ENCODE measurements at places on chromosomes 5 and 9.

DNA sequence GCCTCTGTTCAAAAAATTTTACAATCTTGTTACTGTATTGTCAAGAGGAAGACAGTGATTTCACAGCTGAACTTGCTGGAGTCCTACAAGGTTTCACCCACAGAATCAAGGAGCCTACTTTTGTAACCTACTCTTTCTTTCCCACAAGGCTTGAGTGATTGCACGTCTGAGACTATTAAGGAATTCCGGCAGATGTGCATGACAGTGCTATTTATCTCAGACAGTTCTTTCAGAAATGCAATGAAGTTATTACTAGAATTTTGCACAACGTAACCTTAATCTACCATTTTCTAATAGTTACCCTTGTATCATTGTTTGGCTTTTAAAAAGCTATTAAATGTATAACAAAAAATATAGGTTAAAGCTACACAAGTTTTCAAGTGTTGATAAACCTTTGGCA lies 400.1 kb downstream of the PTPRD start:
- no peak for DNase-seq

- DNase-seq = no peak
Measured at GRCh38 chr9:10146517-10147331, 466.1 kb downstream of the PTPRD start.

GRCh38 chr5:169544264-169544950 lies 39.2 kb upstream of the SPDL1 start:
- DNase-seq = no peak

DNA sequence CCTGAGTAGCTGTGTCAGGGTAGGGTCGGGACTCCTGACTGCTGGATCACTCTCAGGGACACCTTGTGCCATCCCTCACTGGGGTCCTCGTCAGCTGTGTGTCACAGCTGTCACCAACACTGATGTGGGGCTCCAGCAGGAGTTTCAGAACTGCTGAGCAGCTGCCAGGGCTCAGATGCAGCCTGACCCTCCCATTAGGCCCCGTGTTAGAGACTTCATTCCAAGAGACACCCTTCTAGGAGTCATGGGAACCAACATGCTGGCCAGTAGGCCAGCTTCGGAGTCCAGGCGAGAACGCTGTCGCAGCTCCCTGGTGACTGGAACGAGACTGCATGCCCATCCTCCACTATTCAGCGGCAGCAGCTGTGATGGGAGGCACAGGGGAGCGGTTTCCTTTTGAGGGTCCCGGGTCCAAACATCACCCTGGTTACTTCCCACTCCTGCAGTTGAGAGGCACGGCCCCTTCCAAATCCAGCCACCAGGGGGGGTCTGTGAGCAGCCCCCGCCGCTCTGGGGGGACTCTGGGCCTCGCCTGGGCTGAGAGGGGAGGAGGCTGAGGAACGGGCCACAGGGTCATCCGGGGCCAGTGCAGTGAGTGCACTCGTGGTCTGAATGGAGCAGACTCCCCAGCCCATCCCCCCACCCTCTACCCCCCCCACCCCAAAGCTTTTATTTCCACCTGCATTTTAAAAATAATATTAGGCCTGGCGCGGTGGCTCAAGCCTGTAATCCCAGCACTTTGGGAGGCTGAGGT lies 12.6 kb upstream of the TCF7 start:
- DNase-seq = peak; percentile 62

GRCh38 chr5:52947208-52947607 lies 41.9 kb upstream of the ITGA2 start:
- no peak for DNase-seq

DNA sequence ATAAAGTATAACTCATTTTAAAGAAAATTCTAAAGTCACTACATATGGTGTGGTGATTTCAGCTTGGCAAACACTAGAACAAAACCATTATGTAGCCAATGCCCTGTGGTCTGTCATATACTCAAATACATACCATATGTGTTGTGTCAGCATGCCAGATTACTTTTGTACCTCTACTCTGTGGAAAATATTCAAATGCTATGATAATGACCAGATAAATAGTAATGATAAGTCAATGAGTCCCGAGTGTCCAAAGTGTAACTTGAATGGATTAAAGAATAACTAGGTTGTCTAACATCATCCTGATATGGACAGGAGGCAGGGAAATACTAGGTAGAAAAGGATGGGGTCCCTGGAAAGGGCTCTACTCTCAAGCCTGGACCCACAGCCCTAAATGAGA lies 58.0 kb upstream of the IL6ST start:
- DNase-seq = no peak

DNA sequence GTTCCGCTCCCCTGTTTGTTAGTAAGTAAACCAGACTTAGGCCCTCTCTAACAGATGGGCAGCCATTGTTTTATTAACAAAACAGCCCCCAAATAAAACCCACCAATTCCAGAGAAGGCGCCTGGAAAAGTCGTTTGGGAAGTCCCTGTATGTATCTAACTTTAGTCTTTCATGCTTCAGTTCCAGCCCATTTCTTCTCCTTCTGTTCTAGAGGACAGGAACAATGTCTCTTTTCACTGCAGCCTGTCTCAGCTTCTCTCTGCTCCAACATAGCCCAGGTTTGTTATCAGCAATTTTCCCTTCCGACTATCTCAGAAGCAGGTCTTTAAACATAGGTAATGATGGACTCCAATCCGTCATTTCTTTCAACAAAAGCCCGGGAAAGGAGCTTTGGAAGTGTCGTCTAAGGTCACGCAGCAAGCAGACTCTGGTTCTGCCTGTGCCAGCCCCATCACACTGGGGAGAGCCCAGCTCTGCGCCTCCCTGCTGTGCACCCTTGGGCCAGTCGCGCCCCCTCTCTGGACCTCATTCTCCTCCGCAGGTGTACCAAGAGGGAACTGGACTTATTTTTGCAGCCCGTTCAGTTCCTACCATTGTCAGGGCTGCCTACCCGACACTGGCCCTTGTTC lies 9.6 kb upstream of the AKNA start:
- no peak for DNase-seq

DNA sequence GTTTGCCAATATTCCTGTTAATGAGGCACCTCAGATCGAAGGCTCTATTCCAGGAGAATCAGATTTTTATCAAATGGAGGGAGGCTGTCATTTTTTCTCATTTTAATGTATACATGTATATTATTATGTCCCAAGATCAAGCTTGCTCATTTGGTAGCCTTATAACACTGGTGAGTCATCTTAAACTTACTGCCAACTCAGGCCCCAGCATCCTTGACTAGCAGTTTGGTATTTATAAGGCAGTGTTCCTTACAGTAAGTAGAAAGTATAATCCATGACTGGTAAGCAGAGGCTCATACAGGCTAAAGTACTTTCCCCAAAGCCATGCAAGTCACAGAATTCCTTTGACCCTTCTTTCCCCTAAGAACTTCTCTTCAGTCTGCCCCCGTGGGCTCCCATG lies 90.7 kb upstream of the NR3C1 start:
- DNase-seq = no peak

DNA sequence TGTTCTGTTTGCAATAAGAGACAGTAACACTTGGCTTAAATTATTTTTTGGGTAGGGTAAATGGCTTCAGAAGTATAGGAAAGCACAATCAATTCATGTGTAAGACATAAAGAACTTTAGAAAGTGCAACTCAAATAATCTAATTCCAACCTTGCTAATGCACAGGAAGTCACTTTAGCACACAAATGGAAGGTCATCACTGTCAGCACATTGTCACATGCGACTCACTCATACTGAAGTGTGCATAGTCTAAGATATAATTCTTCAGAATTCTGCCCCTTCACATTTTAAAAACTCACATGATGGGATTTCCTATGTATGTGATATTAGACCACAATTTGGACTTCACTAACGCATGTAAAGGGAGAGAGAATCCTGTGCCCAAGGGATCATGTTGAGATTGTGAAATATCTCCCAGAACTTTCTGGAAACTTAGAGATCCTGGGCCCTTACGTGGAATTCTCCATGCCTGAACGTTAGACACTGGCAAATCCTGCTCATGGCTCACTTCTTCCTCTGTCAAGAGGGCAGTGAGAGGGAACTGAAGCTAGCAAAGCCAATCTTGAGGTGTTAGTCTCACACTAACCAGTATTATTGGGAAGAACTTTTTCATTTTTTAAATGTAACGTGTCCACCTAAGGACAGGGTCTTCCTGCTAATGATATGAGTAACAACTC lies 403.2 kb upstream of the PTGER4 start:
- DNase-seq = no peak

DNA sequence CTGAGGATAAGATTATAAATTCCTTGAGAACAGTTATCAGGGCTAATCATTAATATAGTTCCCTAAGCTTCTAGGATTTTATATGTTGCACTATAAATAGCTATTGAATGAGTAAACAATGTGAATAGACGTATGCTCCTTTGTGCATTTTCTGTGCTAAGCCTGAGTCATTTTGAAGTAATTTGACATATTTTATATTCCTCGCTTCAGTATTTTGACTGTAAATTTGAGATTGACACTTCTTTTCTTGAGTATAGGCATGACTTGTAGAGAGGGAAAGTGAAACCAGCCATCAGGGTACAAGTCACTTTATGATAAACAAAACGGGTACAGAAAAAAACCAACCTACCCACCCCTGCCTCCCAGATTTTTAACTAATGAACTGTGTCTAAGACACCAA lies 367.7 kb upstream of the PRR16 start:
- DNase-seq = no peak

DNA sequence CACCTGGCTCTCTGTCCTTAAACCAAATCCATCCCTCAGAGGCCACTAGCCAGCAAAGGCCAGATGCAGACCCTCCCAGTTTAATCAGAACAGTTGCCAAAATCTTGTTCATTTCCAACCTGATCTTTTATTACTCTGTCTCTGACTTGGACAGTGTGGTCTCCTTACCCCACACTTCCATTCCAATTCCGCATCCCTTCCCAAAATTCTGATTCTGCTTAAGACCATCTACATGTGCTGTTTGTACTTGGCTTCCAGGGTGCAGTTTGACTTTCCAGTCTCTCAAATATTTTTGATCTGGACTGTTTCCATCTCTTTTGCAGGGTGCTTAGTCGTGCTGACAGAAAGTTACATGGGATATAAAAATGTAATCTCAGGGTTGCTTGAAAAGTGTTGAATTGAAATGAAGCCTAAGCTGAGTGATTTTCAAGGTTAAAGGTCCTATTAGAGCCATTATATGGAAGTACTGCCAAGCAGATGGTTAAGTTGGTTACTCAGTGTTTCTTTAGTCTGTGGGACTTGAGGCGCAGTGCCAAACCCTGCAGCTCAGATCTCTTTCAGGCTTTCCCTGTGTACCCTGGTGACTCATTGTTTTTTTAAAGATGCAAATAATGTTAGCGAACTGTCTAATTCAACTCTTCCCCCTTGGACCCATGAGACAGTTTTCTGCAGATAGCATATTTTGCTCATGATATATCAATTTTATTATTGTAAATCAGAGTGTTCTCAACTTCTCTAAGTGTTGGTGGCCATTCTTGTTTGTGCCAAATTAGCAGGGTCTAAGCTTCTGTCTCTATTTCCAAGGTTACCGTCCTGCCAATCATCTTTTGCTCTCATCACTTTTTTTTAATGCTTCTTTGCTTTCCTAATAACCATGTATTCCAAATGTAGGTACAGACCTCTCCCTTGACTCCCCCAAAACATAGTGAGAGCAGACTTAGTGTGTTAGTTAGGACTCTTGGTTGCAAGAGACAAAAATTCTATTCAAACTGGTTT lies 18.2 kb upstream of the DCP2 start:
- DNase-seq = no peak

DNA sequence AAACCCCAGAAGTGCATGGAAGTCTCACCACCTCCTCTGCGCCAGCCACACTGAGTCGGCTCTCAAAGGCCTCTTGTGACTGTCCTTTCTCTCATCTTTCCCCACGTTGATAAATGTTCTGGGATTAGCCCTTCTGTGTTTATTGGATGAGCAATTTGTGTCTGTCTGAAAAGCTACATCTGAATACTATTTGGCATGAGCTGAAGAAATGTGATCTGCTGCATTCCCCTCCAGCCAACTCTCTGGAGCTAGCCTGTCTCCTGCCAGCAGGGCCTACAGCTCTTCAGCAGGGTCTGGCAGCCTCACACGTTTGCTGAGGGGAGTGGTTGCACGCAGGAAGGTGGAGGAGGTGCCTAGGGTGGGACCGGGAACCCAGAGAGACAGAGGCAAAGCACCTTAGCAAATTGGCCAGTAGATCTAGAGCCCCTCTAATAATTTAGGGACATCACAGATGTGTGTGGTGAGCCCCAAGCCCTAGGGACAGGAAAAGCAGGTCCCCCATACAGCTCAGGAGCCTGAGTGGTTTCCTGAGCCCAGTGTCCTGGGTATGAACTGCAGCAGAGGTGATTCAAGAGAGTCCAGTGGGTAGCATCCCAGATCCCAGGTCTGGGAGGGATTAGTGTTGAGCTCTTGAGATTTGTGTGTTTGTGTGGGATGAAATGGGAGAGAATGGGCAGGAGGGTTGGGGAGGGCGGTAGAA lies 20.5 kb upstream of the B4GALT1 start:
- no peak for DNase-seq

DNA sequence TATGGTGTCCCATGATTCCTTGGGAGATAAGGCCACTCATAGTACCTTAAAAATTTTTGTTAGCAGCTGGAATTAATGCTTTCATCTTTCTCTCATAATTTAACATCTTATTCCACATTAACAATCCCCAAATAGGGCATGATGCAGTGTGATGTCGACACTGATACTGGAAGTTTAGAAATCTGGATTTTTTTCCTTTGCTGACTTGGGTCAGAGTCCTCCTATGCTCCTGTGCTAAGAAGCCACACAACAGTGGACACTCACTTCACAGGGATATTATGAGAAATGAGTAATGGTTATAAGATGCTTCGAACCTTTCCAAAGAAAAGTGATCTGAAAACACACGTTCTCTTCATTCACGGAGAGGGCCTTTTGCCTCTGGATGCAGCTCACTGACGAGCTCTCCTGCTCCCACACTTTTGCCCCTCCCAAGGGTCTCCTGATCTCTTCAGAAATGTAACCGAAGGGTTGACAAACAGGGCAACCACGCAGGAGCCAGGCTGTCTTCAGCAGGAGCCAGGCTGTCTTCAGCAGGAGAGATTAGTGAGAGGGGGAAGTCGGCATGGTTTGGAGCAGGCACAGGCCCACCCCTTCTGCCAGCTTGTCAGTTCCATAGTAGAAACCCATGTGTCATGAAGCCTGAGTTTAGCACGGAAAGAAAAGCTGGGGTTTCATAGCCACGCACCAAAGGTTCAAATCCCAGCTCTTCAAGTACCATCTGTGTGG lies 247.8 kb downstream of the AOPEP start:
- DNase-seq = no peak

- no peak for DNase-seq
Measured at GRCh38 chr9:4461437-4461836, 28.8 kb upstream of the SLC1A1 start.

GRCh38 chr9:99050924-99051323 lies 54.0 kb upstream of the TGFBR1 start:
- DNase-seq = no peak

- no peak for DNase-seq
Measured at GRCh38 chr9:18075253-18075952, 398.6 kb upstream of the ADAMTSL1 start.

DNA sequence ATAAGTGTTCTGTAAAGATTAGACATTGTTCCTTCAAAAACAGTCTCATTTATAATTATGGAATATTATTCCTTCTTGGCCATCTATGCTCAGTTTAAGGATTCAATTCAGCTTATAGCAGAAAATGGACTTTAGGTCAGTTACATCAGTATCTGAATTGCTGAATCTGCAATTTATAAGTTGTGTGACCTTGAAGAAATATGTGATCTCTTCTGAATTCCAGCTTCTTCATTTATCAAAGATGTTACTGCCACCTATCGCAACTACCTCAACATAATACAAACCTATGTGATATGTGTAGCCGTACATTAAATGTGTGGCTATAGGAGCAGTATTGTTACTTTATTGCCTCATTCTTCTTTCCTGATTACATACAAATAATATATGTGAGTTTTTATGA lies 118.2 kb downstream of the CDH12 start:
- no peak for DNase-seq
